Stimulated activated CD4-positive, alpha-beta T cell treated with anti-CD3 and anti-CD28 coated beads, Interleukin-1b, Interleukin-23, amount 100 ng/mL, for 1 hour (primary cell): ENCODE measurements at places on chromosomes 1 and 21.

DNA sequence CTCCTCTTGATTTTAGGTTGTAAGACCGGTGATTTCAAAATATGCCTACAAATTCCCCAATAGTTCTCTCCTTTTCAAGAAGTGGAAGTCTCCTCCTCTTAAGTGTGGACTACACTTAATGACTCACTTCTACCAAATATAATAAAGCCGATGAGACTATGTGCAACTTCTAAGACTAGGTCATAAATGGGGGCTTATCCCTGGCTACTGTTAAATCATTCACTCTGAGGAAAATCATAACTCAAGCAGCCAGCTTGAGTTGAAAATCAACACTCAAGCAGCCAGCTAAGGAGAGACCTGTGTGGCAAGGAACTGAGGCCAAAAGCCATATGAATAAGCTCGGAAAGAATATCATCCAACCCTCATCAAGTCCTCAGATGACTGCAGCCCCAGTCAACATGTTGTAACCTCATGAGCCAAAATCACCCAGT lies 49.6 kb upstream of the PSMG1 start:
- no peak for DNase-seq

DNA sequence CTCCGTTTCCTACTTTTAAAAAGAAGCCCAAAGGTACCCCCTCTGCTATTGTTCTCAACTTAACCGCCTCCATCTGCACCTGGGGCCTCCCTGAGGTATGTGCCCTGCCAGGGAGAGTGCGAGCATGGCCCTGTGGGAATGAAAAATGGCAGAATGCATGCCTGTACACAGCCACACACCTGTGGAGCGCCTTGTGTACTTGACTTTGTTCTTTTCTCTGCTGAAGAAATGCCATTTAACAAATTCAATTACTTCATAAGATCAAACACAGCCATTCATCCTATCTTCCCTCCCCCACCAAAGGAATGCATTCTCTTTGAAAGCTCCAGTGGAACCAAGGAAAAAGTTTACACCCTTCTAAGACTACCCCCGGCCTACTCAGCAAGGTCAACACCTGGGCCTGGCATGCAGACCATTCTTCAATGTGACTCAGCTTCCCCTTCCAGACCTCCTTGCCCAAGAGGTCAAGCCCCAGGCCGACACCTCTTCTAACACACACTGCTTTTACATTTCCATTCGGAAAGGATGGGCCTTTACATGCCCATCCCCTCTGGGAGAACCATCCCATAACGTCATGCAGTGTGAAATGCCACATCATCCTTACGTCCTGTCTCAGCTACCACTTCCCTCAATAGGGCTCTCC lies 123.7 kb downstream of the SMYD2 start:
- DNase-seq: no peak

- no peak for DNase-seq
These were observed 41.7 kb upstream of the RAB4A start for GRCh38 chr1:229229137-229229720.

DNA sequence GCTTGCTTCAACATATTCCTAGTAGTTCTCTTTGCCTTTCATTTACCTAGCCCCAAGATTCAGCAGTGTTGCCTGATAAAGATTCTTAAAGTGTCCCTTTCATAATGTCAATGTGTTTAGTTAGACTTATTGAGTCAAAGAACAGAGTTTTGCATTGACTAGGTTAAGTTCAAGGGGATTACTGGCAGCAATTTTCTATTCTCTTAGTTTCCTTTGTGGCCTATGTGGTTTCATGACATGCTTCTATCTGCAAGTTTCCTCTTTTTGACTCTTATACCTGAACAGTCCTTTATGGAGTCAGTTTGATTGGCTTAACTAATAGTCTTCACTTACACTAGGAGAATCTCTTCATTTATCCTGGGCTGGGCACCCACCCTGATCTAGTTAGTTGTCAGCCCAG lies 151.3 kb downstream of the ADGRL4 start:
- no peak for DNase-seq

- no peak for DNase-seq
These were observed 32.0 kb upstream of the WASF2 start for GRCh38 chr1:27521861-27522431.
